Motor neuron (in vitro differentiated cells): ENCODE measurements at places on chromosomes 16 and 17. TPM values are rescaled to one million over a fixed set of nuclear protein-coding genes. Genes with fewer than 3 reads are reported as not detected.

The CSH2 gene
- not detected in 2 replicates for total RNA-seq

The HS3ST2 gene
- total RNA-seq = 0.91 and 1.1 TPM in 2 replicates

The KRT34 gene
- not detected in 2 replicates for total RNA-seq

The PPM1D gene
- 13.5 and 15.4 TPM in 2 replicates for total RNA-seq

The ECI1 gene
- total RNA-seq = 21.3 and 26.6 TPM in 2 replicates

The CD19 gene
- total RNA-seq = not detected in 2 replicates

The KRT40 gene
- not detected in 2 replicates for total RNA-seq

The CLDN9 gene
- total RNA-seq = 0.15 and 0.38 TPM in 2 replicates

The BMERB1 gene
- 56.3 and 59.8 TPM in 2 replicates for total RNA-seq

The ULK2 gene
- total RNA-seq = 9.5 and 13.2 TPM in 2 replicates

The TP53TG3 gene
- 0.30 and 0.63 TPM in 2 replicates for total RNA-seq

The CTF1 gene
- 0.26 and 0.41 TPM in 2 replicates for total RNA-seq

The GNG13 gene
- total RNA-seq = 0.38 TPM in 1 of 2 replicates, not detected in the other

The HEATR9 gene
- 0.10 and 0.11 TPM in 2 replicates for total RNA-seq

The SRCIN1 gene
- 0.90 and 3.6 TPM in 2 replicates for total RNA-seq

The LLGL2 gene
- 3.9 and 6.1 TPM in 2 replicates for total RNA-seq

The C16orf54 gene
- not detected in 2 replicates for total RNA-seq

The HCRT gene
- total RNA-seq = not detected in 2 replicates

DNA sequence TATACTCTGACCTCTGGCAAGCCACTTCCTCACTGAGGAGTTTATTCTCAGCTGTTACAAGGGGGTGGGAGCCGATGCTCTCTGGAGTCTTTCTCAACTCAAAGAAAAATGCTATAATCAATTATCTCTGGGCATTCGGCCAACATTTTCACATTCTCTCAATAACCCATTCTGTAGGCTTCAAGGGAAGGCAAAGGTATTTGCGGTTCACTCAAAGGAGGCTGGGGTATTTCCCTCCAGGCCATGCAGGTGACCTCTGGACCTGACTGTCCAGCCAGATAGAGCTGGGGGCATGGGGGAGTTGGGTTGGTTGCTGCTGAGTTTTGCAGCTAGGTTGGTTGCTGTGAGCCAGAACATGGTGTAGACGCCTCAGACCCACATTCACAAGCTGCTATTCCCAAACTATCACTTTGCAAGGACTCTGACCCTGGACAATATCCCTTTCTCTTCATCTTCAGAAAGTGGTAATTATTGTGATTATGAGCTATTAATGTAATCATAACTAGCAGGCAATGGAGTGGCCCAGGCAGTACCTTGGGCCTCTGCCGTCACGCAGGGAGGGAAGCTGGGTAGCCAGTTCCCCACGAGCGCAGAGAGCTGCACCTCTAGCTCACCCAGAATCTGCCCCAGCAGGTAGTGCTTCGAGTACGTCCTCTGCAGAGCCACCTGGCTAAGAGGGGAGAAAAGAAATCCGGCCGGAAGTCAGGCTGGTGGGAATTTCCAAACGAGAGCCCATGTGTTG lies 42.1 kb downstream of the AIPL1 start:
- ATAC-seq = peak; percentile 61

DNA sequence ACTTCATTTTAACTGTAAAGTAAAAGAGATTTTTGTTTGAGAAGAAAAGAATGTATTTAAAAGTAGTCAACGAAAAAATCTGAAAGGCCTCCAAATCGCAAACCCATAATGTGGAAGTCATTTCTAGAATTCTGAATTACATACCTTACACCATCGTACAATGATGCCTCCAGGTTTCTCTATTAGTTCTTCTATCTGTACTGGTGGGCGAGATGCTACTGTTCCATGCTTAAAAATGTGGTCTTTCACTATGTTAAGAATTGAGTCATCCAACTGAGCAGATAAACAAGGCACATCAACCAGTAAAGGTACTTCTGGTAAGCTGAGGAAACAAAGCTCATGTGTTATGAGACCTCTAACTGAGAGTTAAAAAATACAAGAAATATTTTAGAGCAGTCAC lies 28.5 kb downstream of the CRLF3 start:
- ATAC-seq = no peak

DNA sequence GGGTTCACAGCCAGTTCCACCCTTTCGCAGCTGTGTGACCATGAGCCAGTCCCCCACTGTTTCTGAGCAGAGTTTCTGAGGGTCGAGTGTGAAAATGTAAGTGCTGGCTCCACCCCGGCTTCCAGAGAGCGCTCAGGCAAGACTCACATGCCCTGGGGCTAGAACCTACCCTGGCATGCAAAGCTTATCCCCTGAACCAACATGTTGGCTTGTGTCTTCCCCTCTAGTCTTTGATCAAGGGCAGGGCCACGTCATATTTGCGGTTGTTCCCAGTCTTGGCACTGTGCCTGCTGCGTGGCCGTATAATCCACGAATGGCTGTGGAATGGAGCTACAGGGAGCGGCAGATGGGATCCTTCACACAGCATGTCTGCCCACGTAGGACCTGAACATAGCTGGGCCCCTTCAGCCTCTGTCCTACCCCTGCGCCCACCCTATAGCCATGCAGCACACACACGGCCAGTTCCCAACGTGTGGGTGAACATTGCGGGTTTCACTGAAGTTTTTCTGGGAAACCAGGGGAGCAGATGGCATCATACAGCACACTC lies 84.8 kb downstream of the MRM1 start:
- no peak for ATAC-seq

DNA sequence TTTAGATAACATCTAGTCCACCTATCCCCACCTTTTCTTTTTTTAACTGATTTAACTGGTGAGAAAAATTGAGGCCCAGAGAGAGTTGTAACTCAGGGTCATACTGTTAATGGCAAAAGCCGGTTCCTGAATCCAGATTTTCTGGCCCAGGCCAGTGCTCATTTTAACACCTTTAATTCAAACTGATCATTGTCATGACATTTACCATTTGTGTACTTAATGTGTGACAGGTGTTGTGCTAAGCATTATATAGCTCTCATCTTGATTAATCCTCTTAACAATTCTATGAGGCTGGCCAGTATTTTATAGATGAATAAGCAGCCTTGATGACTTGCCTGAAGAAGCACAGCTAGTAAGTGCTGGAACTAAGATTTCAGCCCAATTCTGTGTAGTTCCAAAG lies 14.4 kb downstream of the RHOT1 start:
- no peak for ATAC-seq

- ATAC-seq = peak; percentile 68
Measured at GRCh38 chr16:19898924-19899604, 14.4 kb upstream of the GPRC5B start.

DNA sequence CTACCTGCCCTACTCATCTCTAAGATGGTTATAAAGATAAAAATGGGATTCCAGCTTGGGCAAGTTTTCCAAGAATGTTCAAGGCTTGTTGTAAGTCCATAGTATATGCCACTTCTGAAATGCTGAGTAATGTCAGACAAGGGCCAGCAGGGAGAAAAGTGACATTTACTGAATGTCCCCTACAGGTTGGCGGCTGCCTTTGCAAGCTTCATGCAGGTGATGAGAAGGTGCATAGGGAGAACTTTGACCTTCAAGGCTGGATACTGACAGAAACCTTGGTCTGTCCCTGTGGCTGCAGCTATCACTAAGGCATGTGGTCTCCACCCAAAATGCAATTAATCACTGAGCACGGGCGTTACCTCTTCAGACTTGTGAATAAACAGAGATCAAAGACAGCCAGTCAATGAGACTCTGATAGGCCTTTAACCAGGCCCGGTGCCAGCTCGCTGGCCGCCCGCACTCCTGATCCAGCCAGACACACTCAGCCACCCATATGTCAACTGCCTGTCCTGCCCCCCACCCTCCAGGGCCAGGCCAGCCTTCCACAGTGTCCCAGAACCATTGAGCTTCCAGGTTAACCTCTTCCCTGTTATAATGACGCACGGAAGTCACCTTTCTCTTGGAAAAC lies 26.8 kb upstream of the AXIN2 start:
- ATAC-seq = peak; percentile 54

DNA sequence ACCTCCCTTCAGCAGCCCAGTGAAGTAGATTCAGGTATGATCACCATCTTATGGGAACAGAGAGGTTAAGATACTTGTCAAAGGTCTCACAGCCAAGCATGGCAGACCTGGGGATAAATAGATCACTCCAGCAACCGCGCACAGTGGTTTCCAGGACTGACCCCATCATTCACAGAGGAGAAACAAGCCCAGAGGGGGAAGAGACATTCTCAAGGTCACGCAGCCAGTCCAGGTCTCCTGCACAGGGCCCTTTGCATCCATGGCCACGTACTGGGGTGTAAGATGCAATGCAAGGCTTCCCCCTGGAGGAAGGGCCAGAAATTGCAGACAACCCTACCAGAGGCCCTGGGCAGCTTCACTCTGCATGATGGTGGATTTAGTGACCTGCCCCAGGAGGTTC lies 19.9 kb downstream of the TLE7 start:
- no peak for ATAC-seq

GRCh38 chr16:58494981-58495520 lies 4.9 kb upstream of the NDRG4 start:
- ATAC-seq = peak; percentile 82

DNA sequence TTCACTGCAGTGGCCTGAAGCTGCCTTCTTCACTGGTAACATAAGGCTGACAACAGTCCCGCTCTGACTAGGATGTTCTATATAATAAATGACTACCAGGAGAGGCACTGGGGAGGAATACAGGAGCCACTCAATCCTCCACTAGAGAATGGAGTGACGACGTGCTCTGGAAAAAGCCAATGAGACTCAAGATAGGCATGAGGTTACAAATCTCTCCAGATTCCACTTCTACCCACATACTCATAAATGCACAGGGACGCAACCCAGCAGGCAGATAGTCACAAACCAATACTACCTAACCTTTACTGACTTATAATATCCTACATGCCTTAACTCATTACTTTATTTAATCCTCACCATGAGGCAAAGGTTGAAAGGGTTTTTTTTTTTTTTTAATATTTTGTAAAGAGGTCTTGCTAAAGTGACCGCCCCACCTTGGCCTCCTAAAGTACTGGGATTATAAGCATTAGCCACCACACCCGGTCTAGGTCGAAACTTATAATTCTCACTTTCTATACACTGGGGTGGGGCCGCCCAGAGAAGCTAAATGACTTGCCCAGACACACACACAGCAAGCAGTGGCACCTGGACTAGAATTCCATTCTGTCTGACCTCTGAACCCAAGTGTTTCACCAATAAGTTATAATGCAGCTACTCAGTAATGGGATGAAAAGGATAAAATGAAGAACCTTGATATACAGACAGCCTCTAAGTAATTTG lies 33.7 kb downstream of the TOM1L2 start:
- ATAC-seq = peak; percentile 40

- ATAC-seq = no peak
Measured at GRCh38 chr17:5841862-5842261, 228.3 kb upstream of the WSCD1 start.

DNA sequence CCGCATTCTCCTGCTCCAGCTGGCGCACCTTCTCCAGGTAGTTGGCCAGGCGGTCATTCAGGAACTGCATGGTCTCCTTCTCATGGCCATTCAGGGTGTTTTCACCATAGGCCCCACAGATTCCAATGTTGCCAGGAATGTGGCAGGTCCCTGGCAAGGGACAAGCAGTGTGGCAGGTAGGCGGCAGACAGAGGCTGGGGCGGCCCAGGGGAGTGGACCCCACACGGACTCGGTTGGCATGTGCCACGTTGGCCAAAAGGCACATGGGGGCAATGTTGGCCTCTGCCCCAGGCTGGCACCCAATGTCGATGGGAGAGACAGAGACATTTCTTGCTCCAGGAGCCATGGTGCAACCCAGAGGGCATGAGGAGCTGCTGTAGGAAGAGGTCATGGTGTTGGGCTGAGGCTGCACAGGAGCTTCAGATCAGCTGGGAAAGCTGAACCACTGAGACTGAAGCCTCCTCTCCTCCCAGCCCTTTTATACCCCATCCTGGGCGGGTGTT lies at the start of gene KRT38:
Gene KRT38 (minus strand): TSS at position 453 of the 503 bp plus-strand sequence. CDS start 62 bp downstream, at position 391.
- no peak for ATAC-seq

GRCh38 chr16:86118467-86119307 lies 219.7 kb downstream of the IRF8 start:
- ATAC-seq = no peak

- ATAC-seq = peak; percentile 49
Measured at GRCh38 chr17:17839791-17840707, 3.3 kb upstream of the SREBF1 start.

- peak; percentile 74 for ATAC-seq
Measured at GRCh38 chr16:14455573-14455972, 174.5 kb downstream of the PARN start.

GRCh38 chr17:81328978-81329926 lies 34.1 kb upstream of the SLC38A10 start:
- ATAC-seq = peak; percentile 93

DNA sequence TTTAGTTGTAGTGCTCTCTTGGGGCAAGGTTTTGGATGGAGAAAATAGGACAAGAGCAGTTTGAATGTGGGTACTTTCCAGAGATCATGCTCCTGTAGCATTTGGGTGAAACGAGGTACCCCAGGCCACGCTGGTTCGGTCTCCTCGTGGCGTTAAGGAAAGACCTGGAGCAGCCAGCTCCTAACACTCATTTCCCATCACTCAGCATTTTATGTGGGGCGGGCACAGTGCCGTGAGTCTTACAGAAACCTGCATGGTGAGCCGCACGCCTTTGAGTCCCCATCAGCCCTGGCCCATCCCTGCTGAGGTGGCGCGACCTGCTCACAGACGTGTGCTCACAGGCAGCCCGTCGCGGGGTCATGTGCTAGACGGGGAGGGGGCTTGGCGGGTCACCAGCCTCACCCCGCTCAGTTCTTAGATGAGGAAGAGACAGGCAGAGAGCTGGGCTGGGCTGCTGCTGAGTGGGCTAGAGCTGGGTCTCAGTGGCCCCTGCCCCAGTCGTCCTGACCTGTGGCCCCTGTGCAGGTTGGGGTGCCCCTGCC lies 37.3 kb downstream of the TBCD start:
- peak; percentile 32 for ATAC-seq

DNA sequence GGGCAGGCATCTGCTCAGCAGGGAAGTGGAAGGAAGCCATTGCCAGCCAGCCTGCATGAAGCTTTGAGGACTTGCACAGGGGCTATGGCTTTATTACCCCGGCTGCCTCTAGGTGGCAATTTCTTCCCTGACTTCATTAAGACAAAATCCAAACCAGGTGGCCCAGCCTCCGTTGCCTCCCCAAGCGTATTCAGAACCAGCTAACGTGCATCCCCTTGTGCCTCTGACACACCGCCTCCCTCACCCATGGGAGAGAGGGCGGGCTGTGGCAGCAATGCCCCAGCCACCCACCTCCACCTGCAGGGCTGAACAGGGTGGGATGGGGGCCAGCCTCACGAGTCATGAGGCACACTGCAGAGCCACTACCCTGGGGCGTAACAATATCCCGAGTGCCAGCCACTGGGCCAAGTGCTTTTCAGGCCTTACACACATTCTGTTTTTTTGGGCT lies 6.8 kb downstream of the KIFC3 start:
- peak; percentile 48 for ATAC-seq
